NCI-H2081 treated with DMSO at 0.1 percent for 48 hours (cell line): ENCODE measurements at places on chromosomes 2 and 18.

- DNase-seq, result no peak
These were observed 83.7 kb downstream of the CERKL start for GRCh38 chr2:181573140-181573736.

- peak; percentile 71 for DNase-seq
These were observed 404.7 kb upstream of the CDH2 start for GRCh38 chr18:28581521-28582071.

DNA sequence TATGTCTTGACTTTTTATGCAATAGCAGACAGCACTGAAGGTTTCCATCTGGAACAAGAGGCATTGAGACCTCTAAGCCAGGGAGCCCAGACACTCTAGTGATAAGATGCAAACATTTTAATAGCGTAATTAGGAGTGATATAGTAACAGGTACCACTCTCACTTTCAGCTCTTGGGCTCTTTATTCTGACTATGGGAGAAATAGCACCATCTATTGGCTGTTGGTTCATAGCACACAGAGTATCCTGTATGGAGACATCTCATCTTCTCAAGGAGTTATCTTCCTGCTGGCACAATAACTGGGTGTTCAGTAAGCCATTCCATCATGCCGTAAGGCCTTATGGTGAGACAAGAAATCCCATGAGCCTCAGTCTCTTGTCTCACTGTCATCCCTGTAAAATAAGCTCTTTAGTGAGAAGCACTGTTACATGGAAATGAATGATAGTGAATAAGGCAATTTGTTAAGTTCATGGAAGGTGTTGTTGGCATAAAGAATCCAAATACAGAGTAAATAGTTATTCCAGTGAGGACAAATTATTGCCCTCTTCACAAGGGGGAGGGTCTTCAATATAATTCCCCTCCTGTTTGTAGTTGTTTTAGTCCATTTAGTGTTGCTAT, 48.3 kb downstream of the THUMPD2 start:
- DNase-seq, result peak; percentile 11

DNA sequence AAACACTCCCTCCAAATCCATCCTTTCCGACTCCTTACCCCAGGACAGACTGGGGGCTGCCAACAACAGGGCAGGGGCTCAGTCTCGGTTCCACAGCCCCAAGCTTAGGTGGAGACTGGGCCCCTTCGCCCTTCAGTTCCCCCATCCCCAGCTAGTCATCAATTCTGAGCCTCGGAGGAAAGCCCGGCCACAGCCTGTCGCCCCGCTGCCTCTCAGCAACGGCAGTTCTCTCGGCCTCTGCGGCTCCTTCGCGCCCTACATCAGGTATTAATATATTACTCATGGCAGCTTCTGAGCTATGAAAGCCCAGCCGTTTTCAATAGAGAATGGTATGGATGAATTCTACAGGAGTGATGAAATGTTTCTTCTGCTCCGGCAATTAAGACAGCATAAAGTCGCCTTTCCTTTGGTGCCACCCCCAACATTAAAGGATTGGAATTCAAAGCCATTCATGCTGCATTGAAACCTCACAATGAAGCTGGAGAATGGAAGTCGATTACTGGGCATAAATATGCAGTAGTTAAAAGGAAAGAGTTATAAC, 2.8 kb downstream of the HDAC4 start:
- DNase-seq, result no peak

DNA sequence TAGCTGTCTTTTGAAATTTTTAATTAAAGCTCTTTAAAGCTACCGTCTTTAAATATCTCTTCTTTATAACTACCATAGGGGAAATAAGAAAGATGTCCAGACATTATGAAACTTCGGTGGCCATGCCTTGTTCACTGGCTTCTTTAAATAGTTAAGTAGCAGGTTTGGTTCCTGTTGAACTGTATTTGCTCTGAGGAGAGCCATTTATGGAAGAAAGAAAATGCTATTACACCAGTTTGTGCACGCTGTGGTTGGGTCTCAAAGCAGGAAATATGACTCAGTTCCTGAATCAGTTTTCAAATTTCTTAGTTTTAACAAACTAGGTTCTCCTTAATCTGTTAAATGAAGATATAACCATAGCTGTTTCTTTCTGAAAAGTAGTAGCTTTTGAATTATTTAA, 12.2 kb downstream of the ARPC2 start:
- no peak for DNase-seq

- DNase-seq, result no peak
These were observed 167.2 kb downstream of the MAP2 start for GRCh38 chr2:209591021-209591420.

DNA sequence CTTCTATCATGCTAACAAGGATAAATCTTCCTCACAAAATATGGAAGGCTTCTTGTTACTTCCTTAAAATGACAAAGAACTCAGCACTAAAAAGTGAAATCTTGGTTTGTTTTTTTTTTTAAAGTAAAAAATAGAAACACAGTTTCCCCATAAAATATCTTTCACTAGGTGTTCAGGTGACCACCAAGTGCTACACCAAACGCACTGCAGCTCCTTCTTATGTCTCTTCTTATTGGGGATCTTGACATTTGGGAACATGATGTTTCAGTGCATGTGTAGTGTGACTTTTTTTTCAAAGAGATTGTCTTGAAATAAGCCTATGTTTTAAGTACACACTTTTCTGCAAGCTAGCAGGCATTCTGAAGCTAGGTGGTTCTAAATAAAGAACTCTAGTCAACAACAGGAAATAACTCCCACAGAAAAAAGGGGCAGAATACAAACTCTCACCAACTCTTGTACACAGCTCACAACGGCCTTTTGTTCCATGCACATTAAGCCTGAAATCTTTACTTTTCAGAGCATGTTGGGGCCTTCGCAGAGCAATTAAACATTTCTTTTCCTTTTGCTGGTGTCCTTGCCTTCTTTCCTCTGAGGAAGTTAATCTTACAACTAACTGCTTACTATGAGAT, 13.2 kb upstream of the SERTAD2 start:
- no peak for DNase-seq

DNA sequence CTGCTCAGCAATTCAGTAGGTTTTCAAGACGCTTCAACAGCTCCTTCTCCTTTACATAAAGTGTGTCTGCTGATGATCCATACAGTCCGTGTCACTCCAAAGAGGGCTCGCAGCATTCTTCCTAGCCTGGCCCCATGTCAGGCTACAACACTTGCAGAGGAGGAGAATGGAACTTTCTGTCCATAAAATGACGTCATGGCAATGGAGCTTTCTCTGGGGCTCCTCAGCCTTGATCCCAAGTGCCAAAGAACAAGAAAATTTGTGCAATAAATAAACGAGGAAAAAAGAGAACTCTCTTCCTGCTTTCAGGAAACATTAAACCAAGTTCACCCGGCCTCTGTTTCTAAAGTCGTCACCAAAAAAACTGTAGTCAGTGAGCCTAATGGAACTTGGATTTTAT, 199.5 kb upstream of the MEIS1 start:
- no peak for DNase-seq

- DNase-seq, result no peak
These were observed 137.7 kb downstream of the PXDN start for GRCh38 chr2:1606421-1607235.

- DNase-seq, result no peak
These were observed 112.1 kb downstream of the DTNB start for GRCh38 chr2:25561136-25561850.

DNA sequence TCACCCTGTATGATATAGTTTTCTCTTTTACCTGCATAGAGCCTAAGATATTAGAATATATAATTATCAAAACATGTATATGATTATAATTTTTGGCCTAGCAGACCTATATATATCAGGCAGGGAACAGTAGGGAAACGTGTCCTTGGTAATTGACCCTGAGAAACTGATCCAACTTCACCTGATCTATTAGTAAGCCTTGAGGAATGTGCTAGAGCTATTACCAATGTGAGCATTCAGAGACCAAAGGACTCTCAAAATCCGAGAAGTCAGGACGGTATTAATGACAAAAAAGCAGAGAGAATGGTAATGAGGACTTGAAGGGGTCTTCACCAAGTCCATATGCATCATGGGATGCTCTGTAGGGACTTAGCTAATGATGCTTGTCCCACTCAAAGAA, 571.9 kb downstream of the CPS1 start:
- no peak for DNase-seq

- no peak for DNase-seq
These were observed 2.8 kb downstream of the KCTD1 start for GRCh38 chr18:26545335-26546123.

DNA sequence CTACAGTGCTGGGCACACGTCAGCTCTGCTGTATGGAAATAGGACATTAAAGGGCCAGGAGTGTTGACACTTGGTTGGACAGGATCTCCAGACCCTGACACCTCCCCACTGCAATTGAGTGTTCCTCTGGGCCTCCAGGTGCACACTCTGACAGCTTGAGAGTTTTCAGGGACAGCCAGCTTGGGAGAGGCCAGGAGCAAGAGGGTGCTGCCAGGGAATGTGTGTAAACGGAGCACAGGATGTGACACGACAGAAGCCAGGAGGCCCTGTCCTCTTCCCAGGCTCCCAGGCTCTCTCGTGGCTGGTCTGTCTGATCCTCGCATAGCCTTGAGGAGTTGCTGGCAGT, 318.1 kb upstream of the HS6ST1 start:
- no peak for DNase-seq

DNA sequence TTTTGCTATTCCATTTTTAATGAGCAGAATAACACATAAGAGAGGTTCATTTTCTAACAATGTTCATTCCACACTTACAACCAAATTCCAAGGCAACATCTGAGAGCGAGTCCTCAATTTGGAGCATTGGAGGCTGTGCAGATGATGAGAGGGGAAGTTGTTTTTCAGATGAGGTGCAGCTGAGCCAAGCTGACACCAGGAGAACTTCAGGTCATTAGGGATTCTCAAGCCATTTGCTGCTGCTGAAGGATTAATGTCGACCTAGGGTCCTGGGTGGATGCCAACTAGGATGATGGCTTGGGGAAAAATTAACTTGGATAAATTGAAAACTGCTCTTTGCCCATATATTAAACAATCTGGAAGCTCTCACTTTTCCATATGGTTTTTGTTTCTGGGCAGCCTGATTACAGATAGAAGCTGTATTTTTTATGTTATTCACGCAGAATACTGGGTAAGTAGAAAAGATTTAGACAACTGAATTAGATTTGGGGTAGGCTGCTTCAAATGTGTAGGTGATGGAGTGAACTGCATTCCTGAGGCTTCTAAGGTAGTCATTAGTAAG, 206.4 kb upstream of the SLC39A10 start:
- DNase-seq, result no peak

GRCh38 chr2:150572961-150573395, 85.5 kb upstream of the RND3 start:
- no peak for DNase-seq

GRCh38 chr2:84223191-84223590, 235.9 kb downstream of the SUCLG1 start:
- DNase-seq, result no peak

DNA sequence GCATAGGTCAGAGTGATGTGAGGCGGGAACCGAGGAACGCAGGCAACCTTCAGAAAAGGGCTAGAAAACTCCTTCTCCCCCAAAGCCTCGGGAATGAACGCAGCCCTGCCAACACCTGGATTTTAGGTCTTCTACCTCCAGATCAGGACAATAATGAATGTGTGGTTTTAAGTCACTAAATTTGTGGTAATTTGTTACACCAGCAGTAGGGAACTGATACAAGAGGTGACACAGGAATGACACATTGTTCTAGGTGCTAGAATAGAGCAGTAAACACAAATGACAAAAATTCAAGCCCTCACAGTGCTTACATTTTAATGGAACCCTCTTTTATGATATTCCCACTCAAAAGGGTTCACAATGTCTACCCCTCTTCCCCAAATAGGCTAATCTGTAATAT, 39.2 kb upstream of the EML4 start:
- DNase-seq, result no peak

GRCh38 chr2:157107460-157107859, 150.0 kb upstream of the GALNT5 start:
- no peak for DNase-seq

DNA sequence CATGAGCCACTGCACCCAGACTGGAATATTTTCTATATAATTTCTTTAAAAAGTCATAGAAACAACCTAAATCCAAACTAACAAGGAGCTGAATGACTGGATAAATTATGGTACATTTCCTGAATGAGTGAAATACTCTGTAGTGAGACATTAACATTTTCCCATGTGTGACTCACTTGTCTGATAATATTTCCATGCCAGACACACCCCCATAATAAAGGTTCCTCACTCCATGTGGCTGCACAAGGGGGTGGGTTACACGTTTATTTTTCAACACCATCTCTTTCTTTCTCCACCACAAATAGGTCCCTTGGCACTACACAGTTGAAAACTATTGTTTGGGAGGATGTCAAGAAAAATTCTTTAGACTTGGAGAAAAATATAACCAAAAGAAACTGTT, 266.3 kb upstream of the LYPD1 start:
- DNase-seq, result no peak

DNA sequence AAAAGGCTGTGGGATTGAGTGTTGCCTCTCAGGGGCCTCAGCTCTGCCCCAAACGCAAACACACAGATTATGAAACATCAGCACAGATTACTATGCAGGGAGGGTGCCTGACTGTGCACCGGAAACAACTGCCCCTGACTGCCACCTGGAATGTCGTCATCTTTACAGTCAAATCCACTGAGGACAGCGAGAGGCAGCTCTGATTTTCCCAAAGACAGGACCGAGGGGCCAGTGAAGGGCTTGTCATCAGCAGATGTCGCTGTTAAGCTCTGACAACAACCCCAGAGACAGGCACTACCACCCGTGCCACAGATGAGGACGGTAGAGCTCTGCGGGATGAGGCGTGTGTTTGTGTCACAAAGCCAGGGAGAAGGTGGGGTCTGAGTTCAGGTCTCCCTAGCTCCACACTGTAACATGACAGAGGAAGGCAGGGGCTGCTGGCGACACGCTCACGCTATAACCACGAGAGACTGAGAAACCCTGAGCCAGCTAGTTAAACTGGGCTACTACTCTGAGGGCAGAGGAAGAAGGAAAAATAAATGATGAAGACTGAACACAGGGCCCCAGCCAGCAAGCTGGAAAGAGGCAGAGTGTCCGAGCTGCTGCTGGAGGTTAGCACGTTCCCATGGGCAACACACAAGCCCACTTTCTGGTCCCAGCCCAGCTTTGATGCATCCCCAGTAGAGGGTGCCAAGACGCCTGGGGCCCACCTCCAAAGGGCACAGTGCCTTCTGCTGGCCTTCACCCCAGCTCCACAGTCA, 47.0 kb downstream of the PARD6G start:
- DNase-seq, result no peak

DNA sequence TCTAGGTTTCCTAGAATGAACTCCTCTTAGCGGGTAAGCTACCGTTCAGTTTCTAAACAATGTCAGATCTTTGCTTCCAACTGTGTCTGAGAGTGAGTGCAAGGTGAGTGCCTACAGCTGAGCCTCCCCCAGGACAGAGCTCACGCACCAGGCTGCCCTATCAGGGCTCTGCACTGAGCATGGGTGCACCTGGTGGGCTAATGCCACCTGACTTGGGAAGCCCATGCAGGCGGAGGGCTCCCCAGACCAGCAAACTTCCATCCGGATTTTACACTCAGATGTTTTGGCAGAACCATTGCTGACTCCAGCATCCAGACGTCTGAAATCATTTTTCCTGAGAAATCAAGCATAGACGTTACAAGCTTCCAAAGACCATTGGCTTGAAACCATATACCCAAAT, 16.1 kb upstream of the MLPH start:
- no peak for DNase-seq

GRCh38 chr18:42742474-42742873, 373.0 kb downstream of the RIT2 start:
- DNase-seq, result no peak

GRCh38 chr18:75041586-75041985, 167.4 kb downstream of the PTGR3 start:
- DNase-seq, result no peak

- DNase-seq, result no peak
These were observed 31.1 kb downstream of the NAB1 start for GRCh38 chr2:190679813-190680591.

GRCh38 chr2:128639120-128639477, 320.4 kb upstream of the HS6ST1 start:
- no peak for DNase-seq
